ENCODE measurements at places on chromosomes 4 and X.

- DNase-seq, result no peak
Measured at GRCh38 chr4:8117278-8117682, 41.3 kb downstream of the ABLIM2 start.

GRCh38 chrX:16577483-16578029, 72.4 kb upstream of the S100G start:
- DNase-seq, result no peak

- peak; percentile 15 for DNase-seq
Measured at GRCh38 chr4:75834095-75834771, 68.0 kb downstream of the PPEF2 start.

DNA sequence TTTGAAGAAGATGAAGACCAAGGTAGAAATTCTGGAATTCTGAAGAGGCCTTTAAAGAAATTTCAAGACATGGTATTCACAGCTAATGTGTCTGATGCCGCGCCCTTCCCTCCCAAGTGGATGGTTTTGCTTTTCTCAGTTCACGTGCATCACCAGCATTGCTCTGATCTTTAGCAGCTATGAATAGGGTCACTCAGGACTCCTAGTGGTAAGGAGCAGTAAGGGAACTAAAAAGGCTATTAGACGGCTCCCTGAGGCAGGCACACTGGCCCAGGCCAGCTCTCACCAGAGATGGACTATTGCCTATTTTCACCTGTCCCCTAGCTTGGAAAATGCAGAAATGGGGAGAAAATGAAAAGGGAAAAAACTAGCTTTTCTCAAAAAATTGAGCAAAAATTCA, 447.5 kb upstream of the RASGEF1B start:
- DNase-seq, result peak; percentile 65

- DNase-seq, result no peak
Measured at GRCh38 chr4:11455201-11455835, 26.6 kb upstream of the HS3ST1 start.

GRCh38 chr4:7361280-7361895, 73.3 kb downstream of the PSAPL1 start:
- DNase-seq, result no peak

GRCh38 chrX:139179592-139179991, 350.9 kb upstream of the F9 start:
- no peak for DNase-seq

DNA sequence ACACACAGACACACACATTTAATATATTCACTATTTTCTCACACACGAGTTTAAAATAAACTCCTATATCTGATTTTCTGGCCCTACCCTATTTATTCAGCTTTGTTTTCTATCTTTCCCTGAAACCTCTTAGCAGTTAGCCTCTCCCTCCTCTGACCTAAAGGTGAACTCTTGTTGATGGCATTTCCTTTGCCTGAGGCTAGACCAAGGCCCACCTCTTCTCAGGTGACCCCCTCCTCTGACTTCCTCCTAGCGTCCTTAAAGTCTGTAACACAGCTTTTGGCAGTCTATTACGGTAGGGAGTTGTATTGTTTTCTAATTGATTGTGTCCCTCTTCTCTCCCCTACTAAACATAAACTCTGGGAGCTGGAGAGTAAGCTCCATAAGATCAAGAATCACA, 1.7 kb upstream of the SRPX2 start:
- no peak for DNase-seq

DNA sequence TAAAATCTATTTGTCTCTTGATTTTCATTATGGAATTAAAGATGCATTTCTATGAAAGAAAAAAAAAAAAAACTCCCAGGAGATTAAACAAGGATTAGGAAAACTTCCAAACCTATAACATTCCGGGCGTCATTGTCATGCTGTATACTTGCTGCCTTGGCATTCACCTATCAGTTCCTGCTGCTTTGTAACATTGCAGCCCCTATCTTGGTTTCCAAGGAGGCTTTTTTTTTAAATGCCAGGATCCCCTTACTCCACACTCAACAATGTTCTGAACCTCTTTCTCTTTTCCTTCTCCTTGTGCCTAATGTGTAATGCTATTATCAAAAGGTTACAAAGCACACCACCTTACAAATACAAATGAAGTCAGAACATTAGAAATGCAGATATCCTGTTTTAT, 20.5 kb upstream of the BEND4 start:
- no peak for DNase-seq

GRCh38 chr4:36317721-36318120, 36.3 kb downstream of the DTHD1 start:
- DNase-seq, result no peak

DNA sequence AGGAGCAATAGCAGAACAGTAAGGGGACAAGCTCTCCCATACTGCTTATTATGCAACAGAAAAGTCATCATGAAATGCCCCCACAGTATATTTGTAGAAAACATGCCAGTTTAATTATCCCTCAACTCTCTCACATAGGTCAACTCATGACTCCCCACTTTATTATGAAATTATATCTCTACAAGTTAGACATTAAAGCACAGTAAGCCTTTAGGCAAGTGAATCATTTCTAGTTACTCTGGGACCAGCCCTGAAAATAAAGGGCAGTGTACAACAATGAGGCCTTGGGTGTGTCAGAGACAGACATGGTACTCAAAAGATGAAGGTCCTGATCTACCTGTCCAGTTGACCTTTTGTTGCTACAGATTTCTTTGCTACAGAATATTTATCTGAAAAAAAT, 191.9 kb downstream of the FBXW7 start:
- DNase-seq, result no peak

DNA sequence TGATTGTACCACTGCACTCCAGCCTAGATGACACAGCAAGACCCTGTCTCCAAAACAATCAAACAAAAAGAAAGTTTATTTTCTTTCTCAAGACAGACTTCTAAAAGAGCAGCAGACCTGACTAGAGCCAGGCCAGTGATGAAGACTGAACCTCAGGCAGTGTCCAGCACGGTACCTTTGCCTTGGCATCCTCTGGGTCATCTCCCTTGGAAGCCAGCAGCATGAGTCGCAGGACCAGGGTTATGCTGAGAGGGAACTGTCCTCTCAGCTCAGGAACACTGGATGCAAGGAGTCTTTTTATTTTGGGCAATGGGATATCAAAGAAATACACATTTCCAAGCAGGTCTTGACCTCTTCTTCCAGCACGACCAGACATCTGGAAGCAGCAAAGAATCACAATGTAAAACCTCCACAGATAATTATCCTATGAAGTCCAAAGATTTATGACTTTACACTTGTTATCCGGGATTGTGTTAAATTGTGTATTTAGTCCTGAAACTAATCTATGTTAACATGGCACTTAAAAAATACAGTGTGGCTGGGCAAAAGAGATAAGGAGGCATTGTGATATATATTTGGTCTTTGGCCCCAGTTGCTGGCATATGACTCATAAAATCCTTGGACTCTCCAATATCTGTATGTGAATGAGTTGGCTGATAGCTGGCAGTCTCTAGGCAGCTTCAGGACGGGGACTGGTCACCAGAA, 66.0 kb upstream of the DDX60 start:
- DNase-seq, result no peak

GRCh38 chr4:125849869-125850268, 535.1 kb downstream of the FAT4 start:
- DNase-seq, result no peak

- peak; percentile 60 for DNase-seq
Measured at GRCh38 chr4:81648576-81649275, 177.0 kb upstream of the RASGEF1B start.

- peak; percentile 4 for DNase-seq
Measured at GRCh38 chr4:95637043-95637600, 88.3 kb upstream of the UNC5C start.

DNA sequence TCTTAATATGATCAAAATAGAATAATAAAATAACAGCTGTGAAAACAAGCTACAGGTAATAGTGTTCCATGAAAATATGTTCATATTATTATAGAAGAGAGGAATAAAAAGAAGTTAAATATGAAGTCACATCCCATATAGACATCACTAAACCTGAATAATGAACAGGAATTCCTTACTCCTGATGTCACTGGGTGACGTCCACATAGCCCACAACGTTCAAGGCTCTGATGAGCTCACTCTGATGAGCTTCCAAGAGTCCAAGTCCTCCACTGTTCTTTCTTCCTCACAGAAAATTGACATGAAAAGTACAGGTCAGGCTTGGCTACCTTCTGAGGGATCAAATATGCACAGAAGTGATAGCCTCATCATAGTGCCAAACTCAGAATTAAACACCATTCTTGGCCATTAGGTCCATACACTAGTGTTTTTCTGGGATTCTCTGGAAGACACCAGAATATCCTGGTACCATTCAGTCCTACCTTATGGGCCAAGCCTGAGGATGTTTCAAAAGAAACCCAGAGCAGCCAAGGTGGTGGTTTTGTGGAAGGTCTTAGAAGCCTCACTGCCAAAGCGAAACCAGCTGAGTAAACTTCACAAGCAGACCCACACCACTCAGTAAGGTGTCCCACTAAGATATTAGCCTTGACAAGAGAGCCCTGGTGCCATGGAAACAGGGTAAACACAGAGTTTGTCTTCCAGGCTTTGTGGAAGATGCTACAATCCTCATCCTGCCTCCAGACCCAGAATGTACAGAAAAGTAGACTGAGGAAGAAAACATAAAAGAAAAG, 138.4 kb upstream of the HHIP start:
- no peak for DNase-seq

- DNase-seq, result no peak
Measured at GRCh38 chr4:80417019-80417418, 81.5 kb downstream of the CFAP299 start.

DNA sequence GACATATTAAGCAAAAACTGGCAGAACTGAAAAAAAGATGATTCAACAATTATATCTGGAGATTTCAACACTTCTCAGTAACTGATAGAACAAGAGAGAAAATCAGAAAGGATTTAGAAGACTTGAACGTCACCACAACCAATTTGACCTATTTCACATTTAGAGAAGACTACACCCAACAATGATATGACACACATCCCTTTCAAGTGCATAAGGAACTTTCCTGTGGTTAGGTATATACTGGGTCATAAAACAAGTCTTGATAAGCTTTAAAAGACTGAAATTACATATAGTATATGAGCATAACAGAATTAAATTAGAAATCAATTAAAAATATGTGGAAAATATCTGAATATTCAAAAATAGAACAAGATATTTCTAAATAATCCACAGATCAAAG, 201.2 kb upstream of the HAND2 start:
- no peak for DNase-seq

DNA sequence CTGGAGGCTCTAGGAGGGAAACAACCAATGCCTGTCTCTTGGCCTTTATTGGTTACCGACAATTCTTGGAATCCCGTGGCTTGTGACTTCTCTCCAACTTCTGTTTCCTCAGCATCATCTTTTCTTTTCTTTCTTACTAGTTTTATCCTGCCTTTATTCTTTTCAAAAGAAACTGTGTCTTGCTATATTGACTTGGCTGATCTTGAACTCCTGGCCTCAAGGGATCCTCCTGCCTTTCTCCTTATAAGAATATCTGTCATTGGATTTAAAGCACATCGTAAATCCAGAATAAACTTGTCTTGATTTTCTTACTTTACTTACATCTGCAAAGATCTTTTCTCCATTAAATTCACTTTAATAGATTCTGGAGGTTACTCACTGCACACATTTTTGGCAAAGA, 49.9 kb upstream of the UGT2B10 start:
- no peak for DNase-seq

DNA sequence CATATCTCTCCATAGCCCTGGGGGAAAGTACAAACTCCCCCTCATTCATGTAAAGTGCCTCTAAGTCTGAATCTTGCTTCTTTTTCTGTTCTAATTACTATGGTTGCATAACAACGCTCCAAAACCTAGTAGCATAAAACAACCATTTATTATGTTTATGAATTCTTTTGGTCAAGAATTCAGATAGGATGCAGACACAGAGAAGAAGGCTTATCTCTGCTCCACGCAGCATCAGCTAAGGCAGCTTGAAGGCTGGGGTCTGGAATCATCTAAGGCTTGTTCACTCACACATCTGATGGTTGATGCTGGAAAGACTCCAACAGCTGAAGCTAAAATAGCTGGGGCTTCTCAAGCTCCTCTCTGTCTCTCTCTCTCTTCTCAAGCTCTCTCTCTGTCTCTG, 564.5 kb downstream of the ZNF674 start:
- DNase-seq, result no peak

- DNase-seq, result no peak
Measured at GRCh38 chr4:111775556-111776297, 369.5 kb upstream of the FAM241A start.

DNA sequence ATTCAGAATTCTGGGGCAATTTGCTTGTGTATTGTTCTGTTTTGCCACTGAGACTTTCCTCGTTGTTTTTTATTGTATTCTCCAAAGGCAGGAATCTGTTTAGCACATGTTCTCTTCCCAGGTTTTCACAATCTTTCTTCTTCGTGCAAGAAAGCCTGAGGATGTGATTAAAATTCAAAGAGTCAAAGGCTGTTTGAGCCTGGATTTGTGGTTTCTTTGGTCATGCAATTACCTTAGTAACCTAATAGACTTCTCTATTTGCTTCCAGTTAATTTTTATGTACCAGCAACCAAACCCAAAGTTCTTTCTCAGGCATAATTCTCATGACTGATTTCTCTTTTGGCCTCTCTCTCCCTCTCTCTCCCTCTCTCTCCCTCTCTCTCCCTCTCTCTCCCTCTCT, 1420.1 kb upstream of the TENM3 start:
- DNase-seq, result no peak

- DNase-seq, result no peak
Measured at GRCh38 chr4:113776679-113777078, 15.1 kb upstream of the CAMK2D start.

GRCh38 chr4:42654631-42655268, 2.2 kb downstream of the ATP8A1 start:
- DNase-seq, result peak; percentile 40

GRCh38 chr4:134045411-134045810, 156.2 kb downstream of the PABPC4L start:
- no peak for DNase-seq

GRCh38 chr4:146029939-146030710, 91.5 kb upstream of the ZNF827 start:
- no peak for DNase-seq

GRCh38 chr4:61493470-61493869, 293.3 kb downstream of the ADGRL3 start:
- no peak for DNase-seq

GRCh38 chr4:186878203-186878776, 154.6 kb upstream of the FAT1 start:
- no peak for DNase-seq

DNA sequence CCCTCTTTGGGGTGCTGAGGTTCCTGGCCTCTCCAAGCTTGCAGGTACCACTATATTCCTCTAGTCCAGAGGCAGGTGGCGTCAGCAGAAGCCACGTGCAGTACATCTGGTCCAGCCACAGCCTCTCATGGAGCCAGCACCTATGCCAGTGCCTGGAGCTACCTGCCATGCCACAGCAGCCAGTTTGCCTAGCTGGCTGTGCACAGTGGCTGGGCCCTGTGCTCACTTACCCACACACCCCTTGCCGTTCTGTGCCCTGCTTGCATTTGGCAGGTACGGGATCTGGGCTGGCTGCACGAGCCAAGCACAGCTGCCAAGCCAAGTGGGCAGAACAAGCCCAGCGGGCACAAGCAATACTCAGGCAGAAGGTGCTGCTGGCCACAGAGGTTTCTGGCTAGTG, 601.1 kb downstream of the EPHA5 start:
- no peak for DNase-seq

- no peak for DNase-seq
Measured at GRCh38 chrX:24550166-24550565, 85.1 kb downstream of the PDK3 start.
